ENCODE measurements at places on chromosomes 6 and 20. TPM values are rescaled to one million over a fixed set of nuclear protein-coding genes. Genes with fewer than 3 reads are reported as not detected.

NKAIN4 gene
- total RNA-seq: not detected

GRCh38 chr20:59994697-59995122, 36.5 kb downstream of the CDH26 start:
- no peak overlapping the region for H3K4me3 ChIP-seq
- no peak for DNase-seq
- H3K27me3 ChIP-seq: peaks cover 1% of the 10 kb centered on the region
- no peaks in the 10 kb centered on the region for H3K36me3 ChIP-seq

GRCh38 chr6:163708466-163708865, 293.9 kb downstream of the QKI start:
- H3K4me3 ChIP-seq: no peak overlapping the region
- no peak overlapping the region for H3K27ac ChIP-seq
- no peaks in the 10 kb centered on the region for H3K4me1 ChIP-seq
- DNase-seq: no peak
- H3K36me3 ChIP-seq: no peaks in the 10 kb centered on the region

DDX27 gene
- 23.3 TPM for total RNA-seq

DNA sequence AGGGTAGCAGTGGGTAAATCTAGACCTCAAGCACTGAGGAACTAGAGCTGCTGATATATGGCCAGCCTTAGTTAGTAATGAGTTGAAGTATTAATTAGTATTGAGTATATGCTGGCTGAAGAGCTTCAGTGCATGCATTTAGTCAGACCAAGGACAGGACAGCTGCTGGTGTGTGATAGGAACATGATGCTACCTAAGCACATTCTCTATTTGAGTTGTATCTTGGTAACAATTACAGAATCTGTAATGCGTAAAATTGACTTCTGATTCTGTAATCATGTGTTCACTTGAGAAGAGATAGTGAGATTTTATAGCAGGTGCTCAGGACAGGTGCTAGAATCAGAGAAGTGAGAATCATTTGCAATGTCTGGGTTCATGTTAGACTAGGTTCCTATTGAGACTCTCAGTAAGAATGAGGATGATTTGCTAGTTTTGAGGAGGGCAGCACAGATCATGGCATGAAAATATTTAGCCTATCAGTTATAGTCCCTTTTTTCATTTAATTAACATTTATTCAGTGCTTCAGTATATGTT, 369.4 kb upstream of the HS3ST5 start:
- no peaks in the 10 kb centered on the region for H3K36me3 ChIP-seq
- DNase-seq: no peak
- no peak overlapping the region for H3K27ac ChIP-seq
- no peaks in the 10 kb centered on the region for H3K4me1 ChIP-seq

GRCh38 chr6:43129434-43130194, 41.5 kb upstream of the SRF start:
- no peak for DNase-seq
- H3K4me3 ChIP-seq: no peak overlapping the region
- no peaks in the 10 kb centered on the region for H3K4me1 ChIP-seq
- no peaks in the 10 kb centered on the region for H3K36me3 ChIP-seq
- H3K27me3 ChIP-seq: no peaks in the 10 kb centered on the region

DNA sequence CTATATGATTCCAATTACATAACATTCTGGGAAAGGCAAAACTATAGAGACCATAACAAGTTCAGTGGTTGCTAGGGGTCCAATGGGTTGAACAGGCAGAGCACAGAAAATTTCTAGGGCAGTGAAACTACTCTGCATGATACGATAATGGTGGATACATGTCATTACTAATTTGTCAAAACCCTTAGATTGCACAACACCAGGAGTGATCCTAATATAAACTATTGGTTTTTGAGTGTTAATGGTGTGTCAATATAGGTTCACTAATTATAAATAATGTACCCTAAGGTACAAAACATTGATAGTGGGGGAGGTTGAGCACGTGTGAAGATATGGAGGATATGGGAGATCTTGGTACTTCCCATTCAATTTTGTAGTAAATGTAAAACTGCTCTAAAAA, 42.4 kb upstream of the PLN start:
- H3K4me3 ChIP-seq: no peak overlapping the region
- H3K27me3 ChIP-seq: no peaks in the 10 kb centered on the region
- H3K4me1 ChIP-seq: peaks cover 2% of the 10 kb centered on the region
- no peak for DNase-seq
- H3K27ac ChIP-seq: no peak overlapping the region
- H3K36me3 ChIP-seq: no peaks in the 10 kb centered on the region

DNA sequence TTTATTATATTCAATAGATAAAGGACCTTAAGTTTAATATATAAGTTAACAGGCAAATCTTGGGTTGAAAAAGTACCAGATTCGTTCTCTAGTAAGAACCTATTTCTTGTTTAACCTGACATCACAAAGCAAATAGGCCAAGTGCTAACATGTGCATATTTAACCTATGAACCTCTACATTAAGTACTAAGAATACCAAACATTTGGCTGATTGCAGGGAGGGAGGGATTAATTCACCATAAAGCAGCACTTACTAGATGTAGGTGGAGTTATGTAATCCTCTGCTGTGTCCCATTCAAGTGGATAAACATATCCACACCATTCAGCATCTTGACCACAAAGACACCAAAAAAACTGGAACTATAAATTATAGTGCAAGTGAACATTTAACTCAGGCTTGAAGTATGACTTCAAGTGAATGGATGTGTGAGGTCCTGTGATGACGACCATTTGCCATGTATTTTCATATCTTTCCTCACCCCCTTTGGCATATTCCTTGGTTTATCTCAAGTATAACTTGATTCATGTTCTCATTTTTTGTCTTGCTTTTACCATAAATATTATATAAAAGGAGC, 10.2 kb downstream of the STX11 start:
- no peak for DNase-seq
- H3K27ac ChIP-seq: no peak overlapping the region
- H3K4me1 ChIP-seq: no peaks in the 10 kb centered on the region
- H3K36me3 ChIP-seq: no peaks in the 10 kb centered on the region

Measured in aorta (tissue), 5 donors.